CD4-positive, alpha-beta T cell treated with Interleukin-17A for 1 hour (primary cell): ENCODE measurements at places on chromosomes 12 and 14.

DNA sequence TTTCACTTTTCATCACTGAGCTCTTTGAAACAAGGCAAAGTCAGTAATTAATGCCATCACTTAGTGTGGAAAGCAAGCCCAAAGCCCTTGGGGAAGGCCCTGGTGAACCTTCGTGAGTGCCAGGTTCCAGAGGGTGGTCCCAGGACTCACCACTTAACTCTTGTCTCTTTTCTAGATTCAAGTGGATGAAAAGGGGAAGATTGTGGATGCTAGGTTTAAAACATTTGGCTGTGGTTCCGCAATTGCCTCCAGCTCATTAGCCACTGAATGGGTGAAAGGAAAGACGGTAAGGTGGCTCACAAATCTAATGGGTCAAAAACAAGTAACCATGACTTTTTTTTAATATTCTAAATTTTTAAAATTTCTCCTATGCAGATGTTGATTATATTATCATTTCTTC is 2.8 kb downstream of the ISCU start:
- no peak for DNase-seq

DNA sequence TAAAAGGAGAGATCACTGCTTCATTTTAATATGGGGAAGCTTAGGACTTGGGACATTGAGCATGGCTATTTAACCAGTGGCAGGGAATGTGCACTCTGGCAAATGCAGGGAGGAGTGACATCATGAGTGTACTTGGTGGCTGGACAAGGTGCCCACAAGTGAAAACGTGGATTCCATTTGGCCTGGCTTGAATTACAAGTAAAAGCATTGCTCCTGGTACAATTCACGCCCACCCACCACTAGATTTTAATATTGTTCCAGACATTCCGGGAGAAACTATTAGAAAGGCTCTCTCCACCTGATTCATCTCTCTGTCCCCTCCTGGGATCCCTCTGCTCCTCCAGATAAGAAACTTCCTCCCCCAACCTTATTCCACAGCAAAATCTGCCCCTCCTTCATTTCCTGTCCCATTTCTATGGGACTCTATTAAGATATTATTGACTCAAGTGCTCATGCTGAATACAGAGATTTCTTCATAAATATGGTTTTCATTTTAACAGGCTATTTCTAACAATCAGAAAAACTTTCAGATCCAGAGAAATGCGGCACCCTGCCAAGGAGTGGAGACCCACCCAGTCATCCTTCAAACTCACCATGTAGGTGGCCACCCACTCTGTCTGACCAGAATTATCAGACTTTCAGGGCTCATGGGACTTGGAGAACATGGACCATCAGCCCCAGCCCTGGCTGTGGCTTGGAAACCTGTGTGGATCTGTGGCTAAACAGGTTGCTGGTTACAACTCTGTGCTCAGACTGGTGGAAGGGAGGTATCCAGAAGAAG is 43.2 kb downstream of the SSPN start:
- DNase-seq: no peak

GRCh38 chr12:54053751-54054741 is at the start of gene HOXC4:
Gene HOXC4, plus strand, starts transcription at chr12:54053835. Its CDS starts 88 bp downstream, at chr12:54053923.
- peak; percentile 52 for DNase-seq

GRCh38 chr12:179131-179884 is 34.6 kb downstream of the SLC6A12 start:
- DNase-seq: no peak

- DNase-seq: no peak
These were observed 53.4 kb downstream of the PLBD1 start for GRCh38 chr12:14514154-14514842.

DNA sequence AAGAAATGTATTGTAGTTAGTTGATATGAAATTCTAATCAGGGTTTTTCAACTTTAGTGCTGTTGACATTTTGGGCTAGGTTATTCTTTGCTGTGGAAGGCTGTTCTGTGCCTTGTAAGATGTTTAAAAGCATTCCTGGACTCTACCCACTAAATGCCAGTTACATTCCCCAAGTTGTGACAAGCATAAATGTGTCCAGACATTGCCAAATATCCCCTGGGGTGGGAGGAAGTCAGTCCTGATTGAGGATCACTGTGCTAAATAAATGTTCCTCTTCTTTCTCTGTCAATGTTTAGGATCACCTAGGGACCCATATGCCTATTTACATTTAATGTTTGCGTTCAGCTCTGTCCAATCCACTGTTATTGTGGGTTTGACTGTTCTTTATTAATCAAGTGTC is 268.3 kb downstream of the TMTC2 start:
- DNase-seq: no peak
